NCI-H2081 treated with DMSO at 0.1 percent for 48 hours (cell line): ENCODE measurements at places on chromosomes 12 and 14.

GRCh38 chr12:82069931-82070514 is 288.2 kb downstream of the CCDC59 start:
- DNase-seq: no peak

DNA sequence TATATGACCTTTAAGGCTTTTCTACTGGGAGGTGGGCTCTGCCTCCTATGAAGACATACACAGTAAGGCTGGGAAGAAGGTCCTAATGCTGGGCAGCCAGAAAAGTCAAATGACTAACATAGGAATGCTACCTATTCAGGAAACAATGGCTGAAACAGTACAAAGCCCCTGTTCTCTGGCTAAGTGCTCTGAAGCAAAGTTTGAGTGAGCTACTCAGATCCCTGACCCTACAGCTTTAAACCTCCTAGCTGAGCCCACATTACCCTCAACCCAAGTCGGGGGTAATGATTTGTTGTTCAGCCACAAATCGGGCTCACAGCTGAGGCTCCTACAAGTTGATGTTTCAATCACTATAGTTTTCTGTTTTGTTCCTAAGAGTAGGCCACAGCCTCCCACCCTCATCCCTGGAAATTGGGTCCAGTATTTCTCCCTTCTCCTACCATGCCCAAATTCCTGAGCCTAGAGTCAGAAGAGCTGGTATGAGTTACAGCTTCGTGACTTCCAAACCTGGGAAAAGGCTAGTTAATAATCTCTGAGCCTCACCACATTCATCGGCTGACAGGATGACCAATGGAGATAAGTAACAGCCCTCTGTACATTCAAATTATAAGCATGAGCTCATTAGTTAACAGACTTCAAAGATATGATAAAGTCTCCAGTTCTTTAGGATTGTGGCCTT is 46.5 kb downstream of the BTBD7 start:
- no peak for DNase-seq

- no peak for DNase-seq
Measured at GRCh38 chr12:38328306-38328895, 11.8 kb downstream of the ALG10B start.

- DNase-seq: no peak
Measured at GRCh38 chr12:42442311-42442759, 116.4 kb downstream of the PPHLN1 start.

DNA sequence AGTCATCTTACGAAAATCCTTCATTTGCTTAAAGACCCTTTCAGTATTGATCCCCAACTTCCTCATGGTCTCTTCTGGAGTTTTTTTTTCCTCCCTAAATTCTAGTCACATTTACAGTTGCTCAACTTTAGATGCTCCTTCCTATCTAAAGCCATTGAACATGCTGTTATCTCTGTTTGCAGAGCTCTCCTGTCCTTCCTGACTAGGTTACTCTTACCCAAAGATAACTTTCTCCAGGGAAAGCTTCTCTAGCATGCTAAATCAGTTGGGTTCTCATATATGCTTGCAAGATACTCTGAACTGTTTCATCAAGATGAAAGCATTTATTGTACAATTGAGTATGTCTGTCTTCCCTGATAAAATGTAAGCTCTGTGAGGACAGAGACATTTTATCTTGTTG is 1.8 kb upstream of the RAB21 start:
- no peak for DNase-seq

GRCh38 chr12:75850721-75851462 is 180.7 kb downstream of the PHLDA1 start:
- no peak for DNase-seq

GRCh38 chr14:89252887-89253532 is 164.0 kb downstream of the FOXN3 start:
- no peak for DNase-seq

- no peak for DNase-seq
Measured at GRCh38 chr12:47730341-47730744, 5.1 kb upstream of the ENDOU start.

DNA sequence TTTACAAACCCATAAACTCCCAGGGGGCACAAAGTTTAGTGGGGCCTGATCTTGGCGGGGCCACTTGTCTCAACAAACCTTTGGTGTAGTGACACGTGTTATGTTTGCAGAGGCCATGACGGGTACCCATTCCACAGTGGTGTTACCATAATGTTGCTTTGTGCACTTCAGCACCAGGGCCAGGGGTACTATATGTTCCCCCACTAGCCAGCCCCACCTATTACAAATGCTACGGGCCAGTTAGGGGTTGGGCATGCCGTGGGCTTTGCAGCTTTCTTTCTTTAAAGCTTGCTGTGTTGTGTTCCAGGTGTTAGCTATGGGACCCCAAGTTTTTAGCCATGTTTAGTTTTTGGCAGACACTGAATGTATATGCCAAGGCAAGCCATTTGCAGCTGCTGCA is 30.8 kb upstream of the G2E3 start:
- DNase-seq: no peak

- DNase-seq: no peak
Measured at GRCh38 chr12:1369460-1369859, 224.9 kb downstream of the FBXL14 start.

GRCh38 chr14:22268875-22269274 is 320.1 kb downstream of the DAD1 start:
- no peak for DNase-seq

GRCh38 chr14:23437133-23438100 is 2.0 kb upstream of the MYH7 start:
- DNase-seq: no peak

- no peak for DNase-seq
Measured at GRCh38 chr14:49861699-49862088, 9.1 kb upstream of the NEMF start.

- no peak for DNase-seq
Measured at GRCh38 chr14:28141662-28142061, 624.9 kb upstream of the FOXG1 start.

DNA sequence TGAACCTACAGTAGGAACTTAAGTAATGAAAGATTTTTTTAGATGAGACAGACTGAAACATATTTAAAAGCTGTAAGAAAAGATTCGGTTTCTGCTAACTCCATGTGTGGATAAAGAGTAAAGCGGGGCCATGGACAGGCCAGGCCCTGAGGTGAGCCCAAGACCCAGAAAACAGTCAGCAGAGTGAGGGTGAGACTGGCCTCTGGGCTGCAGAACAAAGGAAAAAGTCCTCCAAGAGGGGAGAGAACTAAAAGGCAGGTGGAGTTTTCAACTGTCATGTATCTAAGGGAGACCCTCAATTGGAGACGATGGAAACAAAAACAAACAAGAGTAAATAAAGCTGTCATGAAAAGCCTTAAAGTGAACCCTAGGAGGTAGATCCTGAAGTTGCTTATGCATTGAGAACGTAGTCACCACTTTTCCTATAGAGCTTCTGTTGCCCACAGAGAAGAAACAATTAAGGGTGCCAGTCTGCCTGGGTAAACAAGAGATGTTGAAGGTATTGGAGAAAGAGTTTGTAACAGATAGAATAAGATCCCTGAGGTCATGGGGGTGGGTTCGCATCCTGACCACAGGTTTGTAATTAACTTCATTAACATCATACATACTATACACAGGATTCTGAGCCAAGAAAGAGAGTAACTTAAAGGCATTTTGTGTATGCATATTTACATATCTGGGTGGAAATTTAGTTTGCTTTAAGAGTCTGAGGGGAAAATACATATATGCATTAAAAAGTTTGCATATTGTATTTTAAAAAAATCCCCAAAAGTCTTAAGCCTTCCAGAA is 268.7 kb upstream of the PDE3A start:
- DNase-seq: no peak

GRCh38 chr14:105384041-105384557 is 14.2 kb upstream of the TEX22 start:
- DNase-seq: no peak

- DNase-seq: no peak
Measured at GRCh38 chr12:48194799-48195201, 8.3 kb downstream of the OR10AD1 start.

DNA sequence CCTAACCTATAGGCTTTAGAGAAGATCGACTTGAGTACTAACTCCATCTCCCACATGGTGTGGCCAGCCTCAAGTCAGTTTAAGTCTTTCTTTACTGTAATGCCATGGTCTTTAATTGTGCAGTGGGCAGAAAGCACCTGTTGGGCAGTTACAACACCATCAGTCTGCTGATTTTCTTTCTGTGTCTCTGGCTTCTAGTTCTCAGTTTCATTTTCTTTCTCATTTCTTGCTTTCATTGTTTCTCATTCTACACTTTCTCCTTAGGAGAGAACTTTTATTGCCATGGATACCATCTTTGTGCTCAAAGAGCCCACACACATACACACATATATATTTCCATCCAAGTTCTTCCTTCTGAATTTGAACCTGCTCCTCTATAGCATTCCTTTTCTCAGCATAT is 96.1 kb upstream of the SLC16A7 start:
- no peak for DNase-seq

DNA sequence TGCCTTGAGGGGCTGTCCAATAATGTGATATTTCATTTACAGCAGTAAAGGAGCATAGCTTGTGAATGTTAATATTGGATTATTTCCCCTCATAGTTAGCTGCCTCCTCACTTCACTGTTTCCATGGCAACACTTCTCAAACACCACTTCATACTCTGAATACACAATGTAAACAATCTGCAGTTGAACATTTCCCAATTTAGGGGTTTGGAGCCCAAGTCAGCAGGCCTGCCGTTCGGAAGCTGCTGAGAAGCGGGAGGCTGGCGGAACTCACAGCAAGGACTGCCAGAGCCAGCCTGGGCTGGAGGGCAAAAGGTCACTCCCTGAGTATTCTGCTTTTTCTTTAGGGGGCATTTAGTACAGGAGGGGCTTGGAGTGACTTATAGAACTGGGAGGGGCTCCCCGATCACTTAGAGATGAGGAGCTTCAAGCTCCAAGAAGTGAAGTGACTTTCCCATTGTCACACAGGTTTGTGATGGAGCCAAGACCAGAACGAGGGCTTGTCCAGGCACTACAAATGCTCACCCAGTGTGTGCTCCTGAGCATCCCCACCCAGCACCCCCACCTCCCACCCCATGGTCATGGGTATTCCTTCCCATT is 12.1 kb upstream of the SLC24A4 start:
- DNase-seq: no peak

- DNase-seq: no peak
Measured at GRCh38 chr12:120639771-120640721, at the start of gene CABP1. CABP1 (plus strand) TSS chr12:120640626; CDS start chr12:120640686, 60 bp downstream.

DNA sequence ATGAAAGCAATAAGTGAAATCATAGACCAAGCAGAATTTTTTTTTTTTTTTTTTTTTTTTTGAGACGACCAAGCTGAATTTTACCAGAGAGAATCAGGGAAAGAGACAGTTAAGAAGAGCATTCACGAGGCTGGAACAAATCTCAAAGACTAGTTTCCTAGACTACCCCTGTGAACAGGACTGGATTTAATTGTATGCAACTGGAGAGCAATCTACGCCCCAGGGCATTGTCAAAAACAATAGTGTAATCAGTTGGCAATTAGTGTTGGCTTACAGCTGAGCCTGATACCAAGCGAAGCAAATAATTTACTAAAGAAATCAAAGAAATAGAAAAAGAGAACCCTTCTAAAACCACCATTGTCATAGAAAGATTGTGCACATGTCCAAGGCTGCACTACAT is 232.9 kb upstream of the CPNE8 start:
- DNase-seq: no peak
